ENCODE measurements at places on chromosomes 2 and 18. TPM values are rescaled to one million over a fixed set of nuclear protein-coding genes. Genes with fewer than 3 reads are reported as not detected.
A peak's percentile ranks its signal among the peaks of the same experiment; 100 is the strongest.

ACMSD gene
- total RNA-seq: not detected

SCYGR4 gene
- not detected for total RNA-seq

ZBTB7C gene
- 3.2 TPM for total RNA-seq

ITGB6 gene
- 5.0 TPM for total RNA-seq

VSNL1 gene
- 10.4 TPM for total RNA-seq

GALNT3 gene
- not detected for total RNA-seq

SCN9A gene
- total RNA-seq: 1.8 TPM

GKN1 gene
- total RNA-seq: not detected

AFF3 gene
- 6.8 TPM for total RNA-seq

PLA2R1 gene
- total RNA-seq: 3.4 TPM

LIMS3 gene
- 5.3 TPM for total RNA-seq

DNA sequence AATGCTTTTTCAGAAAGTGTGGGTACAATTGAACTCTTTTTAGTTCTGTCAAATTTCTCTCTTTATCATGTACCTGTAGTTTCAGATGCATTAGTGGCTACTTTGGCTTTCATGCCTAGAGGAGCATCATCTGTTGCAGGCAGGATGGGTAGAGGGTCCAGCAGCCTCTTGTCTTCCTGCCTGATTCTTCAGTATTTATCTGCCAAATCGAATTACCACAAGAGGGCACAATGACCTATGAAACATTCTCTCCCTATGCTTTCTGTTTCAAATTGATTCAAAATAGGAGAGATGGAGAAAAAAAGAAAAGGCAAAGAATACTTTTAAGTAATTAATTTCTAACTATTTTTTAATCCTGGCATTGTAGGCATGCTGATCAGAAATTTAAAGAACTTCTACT lies 477.2 kb downstream of the TRIB2 start:
- no peak for DNase-seq

- no peak for DNase-seq
Observed at GRCh38 chr2:48600204-48600813, 17.3 kb upstream of the GTF2A1L start.

DNA sequence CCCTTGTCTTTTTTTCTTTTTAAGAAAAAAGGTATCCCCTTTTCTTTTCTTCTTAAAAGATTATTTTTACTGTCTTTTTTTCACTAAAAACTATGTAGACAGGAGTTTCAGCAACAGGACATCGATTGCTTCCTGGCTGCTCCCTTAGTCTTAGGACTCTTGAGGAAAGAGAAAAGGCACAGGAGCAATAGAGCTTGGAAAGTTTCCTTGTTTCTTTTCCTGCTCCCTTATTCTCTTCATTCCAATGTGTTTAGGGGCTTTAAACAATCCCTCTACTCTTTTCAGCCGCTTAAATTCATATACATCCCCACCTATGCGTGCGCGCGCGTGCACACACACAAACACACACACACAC lies 225.9 kb upstream of the FBXO11 start:
- no peak for DNase-seq

GRCh38 chr2:61575447-61575859 lies 37.3 kb upstream of the XPO1 start:
- DNase-seq: no peak

- no peak for DNase-seq
Observed at GRCh38 chr2:135093670-135094330, 41.7 kb downstream of the RAB3GAP1 start.

DNA sequence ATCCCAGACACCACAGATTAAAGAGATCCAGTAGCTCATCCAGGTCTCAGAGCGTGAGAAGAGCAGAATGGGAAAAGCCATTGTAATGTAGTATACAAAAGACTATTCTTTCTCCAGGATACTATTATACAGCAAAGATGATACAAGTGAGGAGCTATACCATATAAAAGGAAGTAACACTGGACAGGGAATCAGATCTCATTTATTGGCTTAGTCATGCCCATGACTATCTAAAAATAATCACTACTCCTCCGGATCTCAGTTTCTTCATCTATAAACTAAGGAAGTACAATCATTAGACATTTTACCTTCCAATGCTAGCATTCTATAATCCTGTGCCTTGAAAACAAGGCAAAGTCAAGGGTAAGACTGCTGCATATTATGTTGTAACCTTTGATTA lies 19.4 kb downstream of the KRCC1 start:
- DNase-seq: no peak

DNA sequence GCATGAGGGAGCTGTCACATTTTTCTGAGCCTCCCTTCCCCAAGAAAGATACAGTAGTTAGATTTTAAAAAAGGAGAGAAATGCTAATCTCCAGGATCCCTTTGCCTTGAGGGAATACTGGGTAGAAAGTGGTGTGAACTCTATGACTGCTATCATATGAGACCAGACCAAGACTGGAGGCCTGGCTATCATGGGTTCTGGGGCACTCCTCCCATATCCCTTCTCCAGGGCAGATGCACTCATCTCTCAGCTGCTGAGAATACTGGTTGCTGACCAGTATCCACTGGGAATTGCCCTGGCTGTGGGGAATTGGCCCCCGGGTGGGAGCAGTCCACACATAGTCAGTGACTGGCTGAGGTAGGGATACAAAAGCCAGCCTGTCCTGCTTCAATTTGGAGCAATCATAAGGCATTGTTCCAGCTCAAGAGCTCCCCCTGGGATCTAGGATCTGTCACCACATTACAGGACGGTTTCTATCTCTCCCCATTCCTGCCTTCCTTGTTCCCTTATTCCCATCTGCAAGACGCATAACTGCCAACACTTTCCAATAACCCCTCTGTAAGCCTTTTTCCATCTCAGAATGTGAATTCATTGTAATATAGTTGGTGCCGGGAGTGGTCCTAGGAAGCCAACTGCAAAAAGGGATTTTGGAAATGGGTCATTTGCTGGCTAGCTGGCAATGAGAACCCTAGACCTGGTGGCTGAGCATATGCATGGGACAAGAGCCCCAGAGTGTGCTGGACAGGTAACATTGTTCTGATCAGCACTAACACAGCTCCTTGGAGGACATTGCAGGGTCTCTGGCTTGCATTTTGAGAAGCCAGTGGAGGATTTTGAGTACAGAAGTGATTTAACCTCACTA lies 35.4 kb upstream of the REEP1 start:
- no peak for DNase-seq

DNA sequence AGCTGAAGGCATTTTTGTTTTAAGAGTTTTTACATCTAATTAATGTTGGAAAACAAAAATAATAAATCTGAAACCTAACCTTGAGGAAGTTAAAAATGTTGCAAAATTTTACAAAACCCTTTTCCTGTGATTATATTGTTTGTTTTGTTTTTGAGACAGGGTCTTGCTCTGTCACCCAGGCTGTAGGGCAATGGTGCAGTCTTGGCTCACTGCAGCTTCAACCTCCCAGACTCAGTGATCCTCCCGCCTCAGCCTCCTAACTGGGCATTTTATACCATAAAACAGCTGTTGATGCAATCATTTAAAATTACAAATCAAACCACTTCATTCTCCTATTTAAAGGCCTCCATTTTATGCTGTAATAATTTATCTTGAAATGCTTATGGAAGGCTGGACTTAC lies 1.7 kb upstream of the ZNF24 start:
- no peak for DNase-seq

DNA sequence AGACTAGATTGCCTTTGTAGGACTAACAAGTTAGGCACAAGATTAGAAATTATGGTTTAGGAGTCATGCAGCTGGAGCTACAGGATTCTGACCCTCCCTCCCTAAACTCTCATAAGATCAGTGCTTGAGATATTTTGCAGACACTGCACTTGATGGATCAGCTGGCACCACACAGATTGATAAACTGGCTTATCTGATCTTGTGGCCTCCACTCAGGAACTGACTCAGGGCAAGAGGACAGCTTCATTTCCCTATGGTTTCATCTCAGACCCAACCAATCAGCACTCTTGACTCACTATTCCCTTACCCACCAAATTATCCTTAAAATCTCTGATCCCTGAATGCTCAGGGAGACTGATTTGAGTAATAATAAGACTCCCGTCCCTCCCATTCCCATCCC lies 152.3 kb downstream of the DIS3L2 start:
- no peak for DNase-seq

GRCh38 chr2:188819011-188819410 lies 155.2 kb upstream of the COL3A1 start:
- DNase-seq: no peak

DNA sequence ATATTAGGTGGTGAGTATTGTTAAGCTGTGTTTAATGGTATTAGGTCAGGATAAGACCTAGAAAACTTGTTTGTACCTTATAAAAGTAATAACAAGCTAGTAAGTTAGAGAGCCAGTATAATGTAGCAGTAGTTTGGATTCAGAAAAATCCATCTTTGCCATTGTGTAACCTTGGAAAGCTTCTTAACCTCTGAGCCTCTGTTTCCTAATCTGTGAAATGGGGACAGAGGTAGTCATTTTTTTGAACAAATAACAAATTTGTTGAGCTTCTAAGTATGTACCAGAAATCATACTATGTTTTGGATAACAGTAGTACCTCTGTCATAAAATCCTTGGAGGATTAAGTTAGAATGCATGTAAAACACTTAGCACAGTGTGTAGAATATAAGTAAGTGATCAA lies 12.5 kb downstream of the GLS start:
- no peak for DNase-seq

DNA sequence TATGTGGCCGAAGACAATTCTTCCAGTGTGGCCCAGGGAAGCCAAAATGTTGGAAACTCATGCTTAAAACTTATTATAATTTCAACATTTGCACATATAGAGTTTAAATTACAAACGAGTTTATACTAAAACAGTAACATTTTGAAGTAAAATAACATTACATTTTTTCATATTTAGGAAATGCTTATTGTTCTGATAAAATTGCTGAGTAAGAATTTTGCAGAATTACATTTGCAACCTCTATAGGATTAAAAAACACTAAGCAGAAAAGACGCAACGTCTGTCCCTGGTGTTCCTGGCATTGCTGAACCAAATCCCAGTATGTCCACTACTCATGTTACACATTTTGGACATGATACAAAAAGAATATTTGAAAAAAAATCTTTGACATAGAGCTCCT lies 1241.2 kb downstream of the SUCLG1 start:
- no peak for DNase-seq

DNA sequence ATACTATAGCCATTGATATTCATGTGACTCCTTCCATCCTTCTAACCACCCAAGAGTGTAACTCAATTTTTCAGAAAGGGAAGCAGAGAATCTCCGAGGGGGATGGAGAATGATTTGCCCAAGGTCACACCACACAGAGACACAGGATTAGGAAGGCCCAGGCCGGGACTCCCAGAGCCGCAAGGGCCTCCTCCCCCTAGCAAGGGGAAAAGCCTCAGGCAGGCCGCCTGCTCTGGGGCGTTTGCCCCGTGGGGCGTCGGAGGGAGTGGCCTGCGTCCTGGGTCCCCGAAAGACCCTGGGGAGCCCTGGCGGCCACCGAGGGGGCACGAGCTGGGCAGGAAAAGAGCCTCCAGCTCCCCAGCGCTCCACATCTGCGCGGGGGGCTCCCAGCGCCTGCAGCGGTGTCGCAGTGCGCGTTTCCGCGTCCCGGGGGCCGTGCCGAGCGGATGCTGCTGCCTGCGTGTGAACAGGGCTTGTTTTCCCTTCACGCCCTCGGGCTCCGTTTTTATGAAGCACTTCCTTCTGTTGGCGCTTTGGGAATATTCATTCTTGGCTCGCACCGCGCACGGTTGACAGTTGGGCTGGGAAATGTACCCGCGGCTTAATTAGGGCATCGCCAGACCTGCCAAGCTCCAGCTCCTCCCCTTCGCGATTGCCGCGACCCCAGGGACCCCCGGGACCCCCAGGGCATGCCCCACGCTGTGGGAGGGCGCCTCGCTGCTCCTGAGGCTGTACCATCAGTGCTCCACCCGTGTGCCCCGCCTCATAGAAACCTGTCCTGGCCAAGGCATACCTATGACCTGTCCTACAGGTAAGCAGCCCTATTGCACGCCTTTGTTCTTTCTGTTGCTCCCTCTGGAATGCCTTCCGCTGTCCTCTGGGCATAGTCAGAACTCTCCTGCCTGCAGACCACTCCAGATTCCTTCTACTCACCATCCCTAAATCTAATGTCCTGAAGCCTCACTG lies 158.9 kb upstream of the GLI2 start:
- DNase-seq: peak; percentile 79

GRCh38 chr2:119476301-119477112 lies 44.9 kb downstream of the TMEM37 start:
- no peak for DNase-seq

DNA sequence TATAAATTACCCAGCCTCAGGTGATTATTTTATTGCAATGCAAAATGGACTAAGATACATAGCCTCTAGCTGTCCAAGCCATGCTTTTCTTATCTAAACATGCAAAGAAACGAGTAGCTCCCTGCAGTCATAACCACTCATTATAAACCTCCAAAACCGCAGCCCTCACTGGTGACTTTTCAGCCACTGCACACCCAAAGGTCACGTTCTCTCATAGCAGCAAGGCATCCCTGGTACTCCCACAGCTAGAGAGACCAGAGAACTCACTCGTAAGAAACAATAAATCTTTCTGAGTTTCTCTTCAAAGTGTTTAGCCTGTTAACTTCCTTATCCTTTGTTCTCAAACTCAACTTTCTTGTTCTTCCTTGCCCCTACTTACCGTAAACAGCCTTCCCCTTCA lies 28.5 kb upstream of the RALBP1 start:
- DNase-seq: no peak

DNA sequence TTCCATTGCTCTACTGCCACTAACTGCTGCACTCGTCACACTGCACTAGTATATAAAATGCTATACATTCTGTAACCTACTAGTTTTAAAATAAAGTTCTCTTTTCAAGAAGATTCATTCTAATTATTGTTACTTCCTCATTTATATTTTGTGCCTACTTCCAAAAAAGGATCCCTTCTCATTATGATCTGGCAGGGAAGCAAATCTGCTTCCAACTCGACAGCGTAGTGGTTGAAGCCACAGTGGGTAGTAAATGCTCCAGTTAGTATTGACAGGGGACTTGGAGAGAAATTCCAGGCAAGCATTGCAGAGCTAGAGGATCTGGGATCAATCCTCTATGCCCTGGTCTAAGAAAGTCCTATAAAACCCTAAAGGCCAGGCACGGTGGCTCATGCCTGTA lies 53.3 kb upstream of the AP1S3 start:
- no peak for DNase-seq

DNA sequence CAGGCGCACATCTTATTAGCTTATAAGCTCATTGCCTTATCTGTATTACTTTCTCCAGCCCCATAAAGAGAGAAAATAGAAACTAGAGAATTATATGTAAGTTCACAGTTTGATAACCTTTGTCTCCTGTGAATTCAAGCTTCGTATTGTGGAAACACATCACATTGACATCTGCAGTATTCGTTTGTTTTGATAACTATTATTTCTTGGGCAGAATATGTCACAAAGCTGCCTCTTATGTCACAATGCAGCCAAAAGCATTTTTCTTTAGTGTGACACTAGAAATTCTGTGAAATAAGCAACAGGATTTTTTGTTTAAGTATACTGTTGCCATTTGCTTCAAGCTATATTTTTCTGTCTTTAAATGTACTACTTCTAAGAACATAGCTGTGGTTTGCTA lies 221.5 kb downstream of the DOK6 start:
- no peak for DNase-seq

GRCh38 chr2:200665626-200666453 lies 80.0 kb downstream of the AOX1 start:
- no peak for DNase-seq
